Activated T-cell treated with anti-CD3 and anti-CD28 coated beads, Interleukin-2, amount 50 U/mL, for 4 hours (primary cell): ENCODE measurements at places on chromosomes 2 and 18. TPM values are rescaled to one million over a fixed set of nuclear protein-coding genes. Genes with fewer than 3 reads are reported as not detected.

EN1 gene
- not detected for total RNA-seq

CRYBA2 gene
- total RNA-seq = not detected

TMEM247 gene
- not detected for total RNA-seq

RAPGEF4 gene
- 0.33 TPM for total RNA-seq

TBC1D8 gene
- total RNA-seq = 0.58 TPM

DUSP2 gene
- total RNA-seq = 365 TPM

FN1 gene
- 3.9 TPM for total RNA-seq

TMEM169 gene
- total RNA-seq = 0.08 TPM

TUBA3E gene
- not detected for total RNA-seq

ASXL3 gene
- total RNA-seq = not detected

ZSWIM2 gene
- total RNA-seq = not detected
